ENCODE measurements at places on chromosomes 12 and 14.
A peak's percentile ranks its signal among the peaks of the same experiment; 100 is the strongest.

DNA sequence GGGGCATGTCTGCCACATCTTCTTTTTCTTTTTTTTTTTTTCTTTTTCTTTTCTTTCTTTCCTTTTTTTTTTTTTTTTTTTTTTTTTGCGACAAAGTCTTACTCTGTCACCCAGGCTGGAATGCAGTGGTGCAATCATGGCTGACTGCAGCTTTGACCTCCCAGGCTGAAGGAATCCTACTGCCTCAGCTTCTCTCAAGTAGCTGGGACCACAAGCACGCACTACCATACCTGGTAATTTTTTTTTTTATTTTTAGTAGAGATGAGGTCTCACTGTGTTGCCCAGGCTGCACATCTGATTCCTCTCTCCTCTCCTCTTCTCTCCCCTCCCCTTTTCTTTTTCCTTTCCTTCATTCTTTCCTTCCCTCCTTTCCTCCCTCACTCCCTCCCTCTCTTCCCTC, 18.5 kb downstream of the SLC15A5 start:
- DNase-seq = no peak

- no peak for DNase-seq
Measured at GRCh38 chr12:23472329-23472971, 477.0 kb downstream of the SOX5 start.

DNA sequence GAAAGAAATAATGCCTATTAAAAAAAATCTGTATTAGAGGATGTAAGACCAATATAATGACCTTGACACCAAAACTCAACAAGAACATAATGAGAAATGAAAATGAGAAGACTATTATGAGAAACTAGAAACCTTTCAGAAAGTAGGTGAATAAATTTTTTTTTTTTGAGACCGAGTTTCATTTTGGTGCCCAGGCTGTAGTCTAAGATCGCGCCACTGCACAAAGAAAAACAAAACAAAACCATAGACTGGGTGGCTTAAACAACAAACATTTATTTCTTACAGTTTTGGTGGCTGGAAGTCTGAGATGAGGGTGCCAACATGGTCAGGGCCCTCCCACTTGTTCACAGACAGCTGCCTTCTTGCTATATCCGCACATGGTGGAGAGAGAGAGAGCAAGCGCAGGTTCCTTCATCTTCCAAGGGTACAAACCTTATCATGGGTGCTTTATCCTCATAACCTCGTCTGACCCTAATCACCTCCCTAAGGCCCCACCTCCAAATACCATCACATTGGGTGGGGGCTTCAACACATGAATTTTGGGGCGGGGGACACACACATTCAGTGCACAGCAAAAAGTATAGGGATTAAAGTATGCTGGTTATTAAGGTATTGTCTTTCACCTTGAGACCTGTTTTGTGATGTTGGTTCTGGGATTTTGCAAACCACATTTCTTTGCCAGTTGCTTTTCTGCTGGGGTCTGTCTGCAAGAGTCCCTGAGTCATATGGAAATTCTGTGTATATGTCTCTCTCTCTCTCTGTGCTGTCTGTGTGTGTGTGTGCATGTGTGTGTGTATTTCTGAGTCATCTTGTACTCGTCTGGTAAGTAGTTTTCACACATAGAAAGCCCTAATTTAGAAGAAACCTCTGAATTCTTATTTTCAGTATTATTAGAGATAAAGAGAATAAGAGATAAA, 26.2 kb downstream of the ZCRB1 start:
- no peak for DNase-seq

DNA sequence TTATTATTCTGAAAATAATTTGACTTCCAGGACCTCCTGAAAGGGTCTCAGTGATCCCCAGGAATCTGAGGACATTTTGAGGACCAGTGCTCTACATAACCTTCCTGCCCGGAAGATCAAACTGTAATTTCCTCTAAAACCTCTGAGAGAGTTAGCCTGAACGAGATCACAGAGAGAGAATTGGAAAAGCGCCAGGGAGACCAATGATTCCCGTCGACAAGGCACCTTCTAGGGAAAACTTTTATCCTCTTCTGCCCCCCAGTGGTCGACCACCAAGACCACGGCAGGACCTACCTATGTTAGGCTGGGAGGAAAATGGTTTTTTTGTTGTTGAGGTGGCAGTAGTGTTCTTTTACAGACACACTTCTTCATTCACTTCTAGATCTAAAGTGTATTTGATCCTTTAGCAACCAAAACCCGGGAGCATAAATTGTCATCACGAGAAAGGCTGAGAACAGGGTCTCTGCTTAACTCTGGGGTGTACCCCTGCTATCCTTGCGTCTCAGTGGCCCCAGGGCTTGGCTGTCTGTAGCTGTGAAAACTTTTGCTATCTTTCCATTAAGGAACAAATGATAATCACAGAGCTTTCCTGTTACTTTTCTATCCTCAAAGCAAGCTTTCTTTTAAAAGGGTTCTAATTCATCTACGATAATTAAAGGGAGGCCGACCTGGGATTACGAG, 62.9 kb upstream of the NID2 start:
- DNase-seq = peak; percentile 95

GRCh38 chr14:51652168-51653078, 713 bp downstream of the FRMD6 start:
- DNase-seq = no peak

DNA sequence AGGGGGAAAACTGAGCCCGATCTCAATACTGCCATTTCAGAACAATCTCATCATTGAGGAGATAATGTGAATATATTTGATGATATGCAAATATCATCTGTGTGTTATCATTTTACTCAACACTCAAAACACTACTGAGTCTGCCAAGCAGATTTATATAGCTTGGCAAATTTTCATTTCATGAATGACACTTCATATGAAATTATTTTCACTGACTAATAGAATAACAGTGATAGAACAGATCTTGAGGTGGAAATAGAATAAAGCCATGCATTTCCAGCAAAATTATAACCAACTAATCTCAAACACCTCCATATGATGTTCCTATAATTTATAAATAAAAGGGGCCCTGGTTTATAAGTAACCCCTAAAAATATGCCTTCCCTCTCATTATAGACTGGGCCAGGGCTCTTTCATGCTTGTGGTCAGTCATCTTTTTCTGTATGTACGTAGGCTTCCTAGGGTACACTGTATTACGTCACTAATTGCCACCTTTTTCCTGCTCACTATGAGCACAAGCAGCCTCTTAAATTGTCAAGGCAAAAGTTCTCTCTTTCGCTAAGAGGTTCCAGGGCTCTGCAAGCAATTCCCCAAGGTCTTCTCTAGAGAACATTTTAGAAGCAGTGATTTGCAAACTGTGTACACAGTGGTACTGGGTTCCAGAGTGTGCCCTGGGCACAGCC, 197.1 kb upstream of the FOXN3 start:
- no peak for DNase-seq

- DNase-seq = no peak
Measured at GRCh38 chr12:65536876-65537681, 258.6 kb downstream of the MSRB3 start.

GRCh38 chr14:65991104-65991503, 495.1 kb upstream of the CCDC196 start:
- no peak for DNase-seq

- no peak for DNase-seq
Measured at GRCh38 chr12:105506678-105507310, 176.3 kb downstream of the C12orf75 start.

GRCh38 chr12:39989501-39989900, 116.4 kb downstream of the SLC2A13 start:
- DNase-seq = no peak

DNA sequence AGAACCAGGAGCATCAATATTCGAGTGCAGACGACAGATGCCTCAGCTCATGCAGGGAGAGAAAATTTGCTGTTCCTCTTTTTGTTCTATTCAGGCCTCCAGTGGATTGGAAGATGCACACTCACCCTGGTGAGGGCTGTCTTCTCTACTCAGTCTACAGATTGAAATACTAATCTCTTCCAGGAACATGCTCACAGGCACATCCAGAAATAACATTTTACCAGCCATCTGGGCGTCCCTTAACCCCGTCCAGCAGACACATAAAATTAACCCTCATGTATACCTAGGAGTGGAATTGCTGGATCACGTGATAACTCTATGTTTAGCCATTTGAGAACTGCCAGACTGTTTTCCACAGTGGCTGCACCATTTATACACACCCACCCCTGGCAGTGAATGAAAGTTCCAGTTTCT, 4.5 kb upstream of the OAS2 start:
- DNase-seq = no peak

GRCh38 chr12:32902287-32902997, 5.9 kb upstream of the PKP2 start:
- no peak for DNase-seq

GRCh38 chr12:30880813-30881212, 45.7 kb upstream of the TSPAN11 start:
- DNase-seq = no peak

GRCh38 chr14:105420101-105420973, 710 bp downstream of the MTA1 start:
- DNase-seq = no peak

- no peak for DNase-seq
Measured at GRCh38 chr12:69649529-69649928, 38.8 kb upstream of the LRRC10 start.

DNA sequence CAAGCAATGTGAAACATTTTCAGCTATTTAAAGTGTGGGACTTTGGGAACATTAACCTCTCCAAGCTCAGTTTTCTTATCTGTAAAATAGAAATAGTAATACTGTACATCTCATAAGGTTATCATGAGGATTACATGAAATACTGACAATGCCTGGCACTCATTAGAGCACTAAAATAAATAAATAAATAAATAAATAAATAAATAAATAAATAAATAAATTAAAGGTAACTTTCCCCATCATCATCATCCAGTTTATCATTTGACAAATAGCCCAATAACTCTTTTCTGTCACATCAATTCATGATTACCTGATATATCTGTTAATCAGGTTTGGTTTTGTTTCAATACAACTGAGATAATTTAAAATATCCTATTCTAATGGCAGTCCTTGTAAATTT, 48.5 kb downstream of the EFCAB11 start:
- DNase-seq = no peak

DNA sequence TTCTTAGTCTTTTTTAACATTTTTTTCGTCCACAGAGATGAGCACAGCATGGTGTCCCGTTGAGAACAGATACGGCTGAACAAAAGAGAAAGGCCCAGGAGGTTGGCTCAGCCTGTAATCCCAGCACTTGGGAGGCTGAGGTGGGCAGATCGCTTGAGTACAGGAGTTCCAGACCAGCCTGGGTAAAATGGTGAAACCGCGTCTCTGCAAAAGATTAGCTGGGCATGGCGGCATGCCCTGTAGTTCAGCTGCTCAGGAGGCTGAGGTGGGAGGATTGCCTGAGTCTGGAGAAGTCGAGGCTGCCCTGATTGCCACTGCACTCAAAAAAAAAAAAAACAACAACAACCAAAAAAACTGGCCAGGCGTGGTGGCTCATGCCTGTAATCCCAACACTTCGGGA, 5.9 kb upstream of the EP400 start:
- DNase-seq = no peak

GRCh38 chr12:128583453-128583852, 240.3 kb downstream of the SLC15A4 start:
- DNase-seq = no peak

GRCh38 chr12:60830381-60830780, 1234.6 kb downstream of the SLC16A7 start:
- DNase-seq = no peak

DNA sequence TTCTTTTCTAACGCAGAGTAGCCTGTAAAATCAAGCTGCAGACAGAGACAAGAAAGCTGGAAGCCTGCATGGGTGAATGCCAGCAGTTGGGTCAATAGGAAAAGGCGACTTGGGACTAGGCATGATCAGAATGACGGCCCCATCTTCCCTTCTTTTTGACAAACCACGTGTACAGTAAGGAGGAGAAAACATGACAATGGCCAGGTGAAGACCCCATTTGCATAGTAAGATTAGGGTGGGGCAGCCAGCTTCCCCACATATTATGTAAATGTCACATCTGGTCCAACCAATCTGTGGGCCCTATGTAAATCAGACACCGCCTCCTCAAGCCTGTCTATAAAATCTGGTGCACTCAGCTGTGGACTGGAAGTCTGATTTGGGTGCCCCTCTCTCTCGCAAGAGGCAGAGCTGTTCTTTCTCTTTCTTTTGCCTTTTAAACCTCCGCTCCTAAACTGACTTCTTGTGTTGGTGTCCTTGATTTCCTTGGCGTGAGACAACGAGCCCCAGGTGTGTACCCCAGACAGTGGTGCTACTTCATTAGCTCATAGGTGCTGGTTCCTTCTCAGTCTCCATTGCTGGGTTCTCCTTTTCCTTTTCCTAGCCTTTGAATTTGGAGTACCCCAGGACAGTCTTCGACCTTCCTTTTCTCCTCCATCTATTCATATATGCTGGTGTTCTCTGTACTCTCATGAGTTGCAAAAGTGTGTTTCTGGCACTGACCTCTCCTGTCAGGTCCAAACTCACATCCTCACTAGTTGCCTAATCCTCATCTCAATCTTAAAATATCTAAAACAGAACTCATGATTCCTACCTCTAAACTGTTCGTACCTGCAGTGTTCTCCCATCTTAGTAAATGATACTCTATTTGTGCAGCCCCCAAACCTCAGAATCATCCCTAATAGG, 9.4 kb upstream of the DHRS7 start:
- DNase-seq = no peak

- DNase-seq = no peak
Measured at GRCh38 chr12:58321414-58321813, 380.0 kb downstream of the ATP23 start.

- no peak for DNase-seq
Measured at GRCh38 chr12:121214166-121214777, 4.3 kb downstream of the P2RX4 start.

GRCh38 chr14:51845811-51846210, 14.6 kb upstream of the GNG2 start:
- DNase-seq = no peak

DNA sequence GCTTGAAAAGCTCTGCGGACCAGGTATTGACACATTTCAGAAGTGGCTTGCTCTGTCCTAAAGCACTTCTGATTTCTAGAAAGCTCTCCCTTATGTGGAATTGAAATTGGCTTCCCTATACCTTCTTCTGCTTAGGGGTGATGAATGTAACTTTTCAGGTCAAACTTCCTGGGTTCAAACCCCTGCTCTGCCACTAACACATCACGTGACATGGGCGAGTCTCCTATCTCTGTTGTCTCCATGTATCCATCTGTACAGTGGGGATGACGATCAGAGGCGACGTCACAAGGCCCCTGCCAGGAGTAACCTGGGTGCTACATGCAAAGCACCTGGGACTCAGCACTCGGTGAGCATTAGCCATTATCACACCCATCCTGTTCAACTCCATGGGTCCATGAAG, 73.7 kb upstream of the PIWIL1 start:
- DNase-seq = no peak

GRCh38 chr12:3622822-3623690, 129.9 kb downstream of the CRACR2A start:
- DNase-seq = no peak

Measured in NCI-H1092 treated with DMSO at 0.1 percent for 48 hours (cell line).